ENCODE measurements at places on chromosomes 6 and 20.

DNA sequence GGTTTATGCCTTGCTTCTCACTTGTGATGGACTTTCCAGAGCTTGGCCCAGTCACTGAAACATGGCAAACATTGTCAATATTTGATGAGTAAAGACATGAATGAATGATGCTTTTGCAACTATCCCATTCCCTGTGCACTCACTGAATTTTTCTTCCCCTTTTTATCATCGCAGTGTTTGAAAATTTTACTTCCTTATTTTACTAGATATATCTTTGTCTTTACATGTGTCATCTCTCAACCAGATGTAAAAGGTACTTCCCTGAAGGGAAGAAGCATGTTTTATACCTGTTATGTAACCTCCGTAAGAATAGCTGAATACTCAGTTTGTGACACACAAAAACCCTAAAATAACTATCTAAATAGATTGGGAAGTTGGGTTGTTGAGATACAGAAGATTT is 544.7 kb upstream of the FLRT3 start:
- DNase-seq: no peak

- no peak for DNase-seq
Observed at GRCh38 chr20:8995761-8996160, 73.1 kb upstream of the PLCB4 start.

DNA sequence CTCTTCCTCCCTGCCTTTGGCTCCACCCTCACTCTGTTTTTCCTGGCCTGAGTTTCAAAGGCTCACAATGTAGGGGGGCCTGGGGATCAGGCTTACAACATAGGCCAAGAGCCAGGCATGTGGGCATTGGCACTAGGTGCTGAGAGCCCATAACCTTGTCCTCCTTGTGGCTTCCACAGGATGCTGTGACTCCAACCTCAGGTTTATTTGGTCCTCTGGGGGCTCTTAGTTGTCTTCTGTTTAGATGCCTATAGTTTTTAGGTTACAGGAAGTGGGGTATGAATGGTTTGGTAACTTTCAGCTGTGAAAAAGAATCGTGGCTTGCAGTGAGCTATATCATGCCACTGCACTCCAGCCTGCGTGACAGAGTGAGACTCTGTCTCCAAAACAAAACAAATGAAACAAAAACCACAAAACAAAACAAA is 25.6 kb downstream of the MMP24 start:
- no peak for DNase-seq

DNA sequence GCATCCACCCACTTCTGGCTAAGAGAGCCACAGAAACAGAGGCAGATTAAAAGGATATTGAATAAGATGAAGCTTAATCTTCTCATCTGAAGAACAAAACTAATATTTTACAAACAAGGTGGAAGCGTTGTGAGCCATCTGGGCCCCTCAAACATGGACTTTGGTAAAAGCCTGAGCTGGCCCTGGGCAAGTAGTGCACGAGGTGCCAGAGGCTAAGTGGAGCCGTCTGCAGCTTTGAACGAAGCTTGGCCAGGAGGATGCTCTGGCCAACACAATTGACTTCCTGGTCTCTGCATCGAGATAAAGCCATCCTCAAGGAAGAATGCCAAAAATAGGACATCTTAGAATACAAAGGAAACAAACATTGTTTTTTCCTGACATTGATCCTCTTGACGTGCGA is 53.2 kb upstream of the PLEKHG1 start:
- no peak for DNase-seq

GRCh38 chr6:135331002-135331401 is 149.9 kb downstream of the MYB start:
- DNase-seq: no peak

DNA sequence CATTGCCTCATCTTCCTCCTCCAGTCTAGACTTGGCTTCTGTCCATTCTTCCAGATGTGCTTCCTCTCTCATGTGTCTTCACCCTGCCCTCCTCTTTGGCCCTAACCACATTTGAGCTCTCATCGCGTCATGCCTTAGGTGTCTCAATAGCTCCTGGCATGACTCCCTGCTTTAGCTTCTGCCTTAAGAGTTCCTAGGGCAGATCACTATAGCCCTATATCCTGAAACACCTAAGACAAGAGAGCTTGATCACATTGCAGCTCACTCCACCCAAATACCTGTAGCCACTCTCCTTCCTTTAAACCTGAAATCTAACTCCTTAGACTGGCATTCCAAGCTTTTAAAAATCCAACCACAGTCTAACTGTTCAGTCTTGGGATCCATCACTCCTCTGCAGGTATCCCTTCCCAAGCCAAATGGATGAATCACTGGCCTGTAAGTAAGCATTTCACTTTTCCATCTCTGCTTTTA is 69.0 kb upstream of the STXBP5 start:
- DNase-seq: no peak

DNA sequence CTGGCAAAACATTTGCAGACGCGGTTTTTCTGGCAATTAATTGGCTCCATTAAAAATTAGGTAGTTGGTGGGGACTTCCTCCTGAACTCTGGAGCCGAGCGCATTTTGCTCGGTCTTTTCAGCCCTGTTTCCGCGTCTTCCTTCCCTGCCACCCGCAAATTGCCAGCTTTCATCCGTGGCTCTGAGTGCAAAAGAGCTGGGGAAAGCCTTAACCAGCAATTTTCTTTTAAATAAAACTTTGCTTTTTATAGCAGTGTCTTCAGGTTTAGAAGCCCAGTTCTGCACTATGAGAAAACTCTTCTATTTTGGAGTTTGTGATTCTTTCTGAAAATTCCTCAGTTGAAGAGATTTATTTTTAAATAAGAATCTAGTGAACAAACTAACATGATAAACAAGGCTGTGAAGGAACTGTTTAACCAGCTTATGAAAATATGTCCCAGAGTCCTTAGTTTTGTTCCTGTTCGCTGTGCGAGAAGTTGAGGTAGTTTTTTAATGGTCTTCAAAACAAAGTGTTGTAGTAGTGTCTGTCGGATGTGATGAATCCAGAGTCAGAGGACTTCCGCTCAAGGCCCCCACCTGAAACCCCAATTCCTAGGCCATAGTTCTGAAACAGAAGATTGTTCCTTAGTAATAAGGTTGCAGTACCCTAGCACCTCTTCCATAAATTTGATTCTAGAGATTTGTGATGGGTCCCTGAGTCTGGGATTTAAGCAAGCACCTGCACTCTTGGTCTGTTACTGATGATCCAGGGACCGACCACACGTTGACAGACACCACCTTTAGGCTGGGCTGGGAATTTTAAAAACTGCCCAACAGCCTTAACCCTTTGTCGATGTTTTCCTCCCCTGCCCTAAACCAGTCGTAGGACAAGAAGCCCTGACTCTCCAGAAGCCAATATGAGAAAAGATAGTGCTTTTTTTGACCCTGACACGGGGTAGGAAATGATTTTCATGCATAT is 950 bp downstream of the KCTD20 start:
- no peak for DNase-seq

- no peak for DNase-seq
Observed at GRCh38 chr6:85372188-85372914, 77.5 kb upstream of the NT5E start.

DNA sequence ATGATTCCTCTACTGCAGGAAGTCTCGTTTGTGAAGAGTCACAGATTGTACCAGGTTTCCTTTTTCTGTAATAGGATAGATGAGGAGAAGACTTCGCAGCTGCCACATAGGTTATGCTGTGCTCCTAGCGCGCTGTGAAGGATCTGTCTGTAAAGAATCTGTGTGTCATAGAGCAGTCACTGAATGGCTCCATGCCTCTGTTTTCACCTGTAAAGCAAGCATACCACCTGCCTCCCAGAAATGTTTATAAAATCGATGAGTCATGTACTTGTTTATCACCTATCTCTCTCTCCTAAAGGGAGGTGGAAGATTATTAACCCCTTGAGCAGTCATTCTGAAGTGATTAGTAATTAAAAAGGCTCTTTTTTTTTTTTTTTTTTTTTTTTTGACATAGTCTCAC is 86.6 kb downstream of the TFAP2B start:
- DNase-seq: no peak

DNA sequence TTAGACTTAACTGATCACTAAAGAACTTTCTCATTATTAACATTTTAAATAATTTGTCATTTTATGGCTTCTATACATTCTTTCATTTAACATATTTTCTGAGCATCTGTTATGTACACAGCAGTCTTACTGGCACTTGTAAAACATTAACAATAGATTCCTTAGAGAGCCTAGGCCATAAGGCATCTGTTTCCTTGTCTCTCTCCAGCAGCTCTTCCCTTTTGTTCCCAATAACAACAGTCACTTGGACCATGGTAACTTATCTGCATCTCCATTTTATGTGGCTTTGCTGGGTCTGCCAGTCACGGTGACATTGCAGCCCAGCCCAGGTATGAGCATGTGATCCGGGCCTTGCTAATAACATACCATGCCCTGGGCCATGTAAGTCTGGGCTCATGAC is 11.7 kb upstream of the TASP1 start:
- DNase-seq: no peak

- DNase-seq: no peak
Observed at GRCh38 chr6:159467473-159468041, 225.5 kb downstream of the SOD2 start.

GRCh38 chr20:31517373-31517772 is 3.1 kb downstream of the HM13 start:
- DNase-seq: no peak

GRCh38 chr6:137104926-137105325 is 60.2 kb upstream of the IL20RA start:
- DNase-seq: no peak

- DNase-seq: no peak
Observed at GRCh38 chr6:67883500-67884366, 751.3 kb upstream of the ADGRB3 start.

- DNase-seq: no peak
Observed at GRCh38 chr6:126396131-126396530, 56.2 kb downstream of the CENPW start.

DNA sequence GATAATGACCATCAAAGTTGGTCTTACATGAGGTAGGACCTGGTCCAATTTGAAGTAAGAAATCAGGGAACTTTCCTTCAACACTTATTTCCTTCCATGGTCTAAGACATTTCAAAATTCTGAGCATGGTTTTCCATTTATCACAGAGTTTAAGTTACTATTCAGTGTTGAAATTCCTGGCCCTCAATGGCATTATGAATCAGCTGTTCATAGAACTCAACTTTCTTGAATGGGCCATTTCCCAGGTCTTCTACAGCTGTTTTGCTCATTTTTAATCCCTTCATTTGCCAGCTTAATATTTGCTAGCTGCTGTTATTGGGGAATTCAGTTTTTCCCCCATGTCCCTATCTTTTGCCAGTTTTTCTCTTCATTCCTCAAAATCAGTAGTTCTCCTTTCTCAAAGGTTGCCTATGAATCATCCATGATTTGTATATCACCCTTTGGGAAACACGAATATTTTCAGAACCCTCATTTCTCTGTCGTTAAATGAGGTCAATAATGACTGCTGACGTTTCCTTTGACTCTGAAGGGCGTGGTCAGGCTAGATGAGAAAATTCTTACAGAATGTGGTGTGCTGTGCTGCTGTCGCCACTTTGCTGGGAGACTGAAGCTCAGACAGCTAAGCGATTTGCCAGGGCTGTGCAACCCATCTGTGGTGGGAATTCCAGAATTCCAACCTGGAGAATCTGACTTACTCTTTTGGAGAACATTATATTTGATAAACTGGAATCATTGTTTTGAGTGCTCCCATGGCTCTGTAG is 216.5 kb upstream of the FLRT3 start:
- no peak for DNase-seq

DNA sequence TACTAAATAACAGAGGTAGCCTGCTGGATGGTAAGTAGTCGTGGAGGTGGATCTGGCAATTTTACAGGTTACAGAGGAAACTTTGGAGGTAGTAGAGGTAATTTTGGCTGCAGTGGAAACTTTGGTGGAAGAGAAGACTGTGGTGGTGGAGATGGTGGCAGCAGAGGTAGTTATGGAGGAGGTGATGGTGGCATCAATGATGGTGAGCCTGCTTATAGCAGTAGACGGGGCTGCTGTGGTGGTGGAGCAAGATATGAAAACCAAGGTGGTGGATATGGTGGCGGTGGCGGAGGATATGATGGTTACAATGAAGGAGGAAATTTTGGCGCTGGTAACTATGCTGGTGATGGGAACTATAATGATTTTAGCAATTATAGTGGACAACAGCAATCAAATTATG is 15.3 kb downstream of the RAB5IF start:
- DNase-seq: no peak

DNA sequence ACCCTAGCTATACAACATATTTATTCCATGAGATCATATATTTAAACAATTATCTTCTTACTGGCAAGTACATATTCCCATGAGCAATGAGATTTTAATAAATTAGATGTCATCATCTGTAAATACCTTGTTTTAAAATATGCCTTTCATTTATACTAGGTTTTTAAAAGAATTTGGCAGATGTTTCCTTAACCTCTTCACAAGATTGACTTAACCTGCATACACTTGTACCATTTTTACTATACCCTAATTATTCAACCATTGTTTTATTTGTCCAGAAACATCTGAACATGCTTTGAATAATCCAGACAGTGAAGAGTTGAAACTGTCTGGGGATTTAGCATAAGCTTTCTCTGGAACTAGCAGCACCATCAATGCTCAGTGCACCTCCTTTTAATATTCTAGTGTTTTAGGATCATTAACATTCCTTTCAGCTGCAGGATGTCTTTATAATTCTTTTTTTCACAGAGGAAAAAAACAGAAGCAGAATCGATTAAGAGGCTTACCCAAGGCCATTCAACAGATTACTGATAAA is 188.0 kb upstream of the TENT5A start:
- DNase-seq: no peak

DNA sequence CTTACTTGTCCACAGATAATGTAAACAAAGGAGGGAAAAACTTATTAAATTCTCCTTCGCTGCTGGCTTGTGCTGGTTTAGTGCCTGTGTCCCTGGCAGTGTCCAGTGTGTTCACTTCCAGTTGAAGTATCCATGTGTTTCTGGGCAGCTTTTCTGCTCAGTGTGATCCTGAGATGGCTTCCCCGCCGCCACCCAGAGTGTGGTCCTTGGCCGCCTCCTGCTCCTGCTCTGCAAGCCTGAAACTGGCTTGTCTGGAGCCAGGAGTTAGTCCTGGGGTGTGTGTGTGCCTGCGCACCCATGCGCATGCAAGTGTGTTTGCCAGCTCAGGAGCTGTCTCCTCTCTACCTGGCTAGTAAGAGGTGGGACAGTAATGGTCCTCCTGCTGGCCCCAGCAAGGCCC is 7.2 kb downstream of the BTBD3 start:
- DNase-seq: no peak

DNA sequence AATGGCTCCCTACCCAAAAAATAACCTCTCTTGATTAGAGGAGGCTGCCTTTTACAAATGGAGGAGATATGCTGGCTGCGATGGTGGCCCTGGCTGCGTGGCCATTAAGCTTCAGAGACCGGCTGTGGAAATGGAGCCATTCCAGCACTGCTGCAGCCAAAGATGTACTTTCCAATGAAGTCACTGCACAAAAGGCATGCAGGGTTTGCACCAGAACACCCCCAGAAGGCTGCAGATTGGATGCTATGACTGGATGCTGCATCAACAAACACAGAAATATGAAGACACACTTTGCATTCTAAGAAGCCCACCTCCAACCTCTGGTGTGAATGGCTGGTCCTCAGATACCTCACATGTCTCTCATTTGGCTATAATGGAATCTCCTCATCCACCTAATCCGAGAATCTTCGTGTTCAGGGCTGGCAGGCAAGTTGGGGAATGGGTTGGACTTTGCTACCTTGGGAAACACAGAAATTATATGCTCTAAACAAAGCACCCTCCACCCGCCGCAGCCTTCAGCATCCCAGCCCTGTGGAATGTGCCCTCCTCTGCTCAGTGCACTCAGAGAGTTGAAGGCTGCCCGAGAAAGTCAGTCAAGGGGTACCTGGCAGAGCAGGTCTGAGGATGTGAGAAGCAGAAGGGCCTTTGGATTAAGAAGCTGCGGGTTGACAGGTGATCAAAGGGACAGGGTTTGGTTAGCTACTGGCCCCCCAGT is 35.3 kb downstream of the APCDD1L start:
- DNase-seq: no peak
